ENCODE measurements at places on chromosomes 1 and 21.
A peak's percentile ranks its signal among the peaks of the same experiment; 100 is the strongest.

DNA sequence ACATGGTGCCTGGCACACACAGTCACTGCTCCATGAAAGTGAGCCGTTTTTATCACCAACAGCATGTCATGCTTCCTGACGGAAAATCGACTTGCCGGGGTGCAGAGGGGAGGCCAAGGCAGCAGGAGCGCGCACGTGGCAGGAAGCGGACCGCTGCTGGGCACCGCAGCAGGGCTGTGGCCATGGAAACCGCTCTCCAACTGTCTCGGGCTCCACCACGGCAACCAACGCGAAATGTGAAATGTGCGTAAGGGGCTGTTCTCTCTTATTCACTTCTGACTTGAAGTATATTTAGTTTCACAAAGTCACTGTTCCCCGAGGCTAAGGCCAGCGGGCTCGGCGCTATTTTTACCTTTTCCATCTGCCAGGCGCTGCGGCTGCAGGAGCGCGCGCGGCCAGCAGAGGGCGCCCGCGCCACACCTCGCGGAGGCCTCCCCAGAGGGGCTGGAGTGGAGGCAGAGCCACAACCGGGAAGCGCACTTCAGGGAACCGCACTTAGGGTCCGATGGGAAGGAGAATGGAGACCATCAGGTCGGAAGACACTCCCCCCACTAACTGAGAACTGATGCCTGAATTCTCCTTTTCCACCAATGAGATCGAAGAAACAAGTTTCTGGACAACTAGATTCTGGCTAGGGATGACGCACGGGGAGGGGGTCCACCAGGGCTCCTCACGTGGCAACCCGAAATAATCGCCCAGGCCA is 19.7 kb downstream of the RCC2 start:
- DNase-seq: peak; percentile 52

DNA sequence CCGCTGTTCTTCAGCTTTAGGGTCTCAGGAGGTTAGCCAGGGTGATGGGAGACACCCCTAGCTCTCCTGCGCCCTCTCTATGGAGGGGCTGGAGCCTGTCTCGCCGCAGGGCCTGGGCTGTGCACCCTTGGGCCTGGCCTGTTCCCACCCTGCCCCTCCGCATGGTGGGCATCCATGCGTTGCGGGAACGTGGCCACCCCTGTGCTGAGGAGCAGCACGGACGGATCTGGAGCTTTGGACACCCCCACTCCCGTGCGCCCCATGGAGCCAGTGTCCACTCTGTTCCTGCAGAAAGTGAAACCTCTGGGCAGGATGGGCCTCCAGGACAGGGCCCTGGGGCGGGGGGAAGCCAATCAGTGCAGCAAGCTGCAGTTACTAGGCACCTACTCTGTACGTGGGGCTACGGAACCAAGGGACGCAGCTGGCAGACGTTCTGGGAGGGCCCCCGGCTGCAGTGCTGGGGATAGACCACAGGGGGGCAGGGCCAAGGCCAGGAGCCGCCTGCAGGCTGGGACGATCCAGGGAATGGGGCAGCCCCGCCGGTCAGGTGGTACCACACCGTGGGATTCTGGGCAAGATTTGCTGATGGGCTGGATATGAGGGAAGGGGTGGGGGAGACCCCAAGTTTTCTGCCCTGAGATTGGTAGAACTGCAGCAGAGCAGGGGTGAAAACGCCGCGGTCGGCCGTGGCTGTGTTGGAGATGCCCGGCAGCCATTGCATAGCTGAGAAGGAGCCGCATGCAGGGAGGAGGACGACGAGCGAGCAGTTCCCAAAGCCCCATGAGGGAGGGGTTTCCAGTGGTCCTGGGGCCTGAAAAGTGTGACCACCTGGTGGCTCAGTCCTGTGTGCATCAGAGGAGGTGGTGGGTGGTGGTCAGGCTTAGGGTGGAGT is 43.3 kb downstream of the TP73 start:
- no peak for DNase-seq

GRCh38 chr1:31708324-31708723 is 4.5 kb upstream of the COL16A1 start:
- no peak for DNase-seq

DNA sequence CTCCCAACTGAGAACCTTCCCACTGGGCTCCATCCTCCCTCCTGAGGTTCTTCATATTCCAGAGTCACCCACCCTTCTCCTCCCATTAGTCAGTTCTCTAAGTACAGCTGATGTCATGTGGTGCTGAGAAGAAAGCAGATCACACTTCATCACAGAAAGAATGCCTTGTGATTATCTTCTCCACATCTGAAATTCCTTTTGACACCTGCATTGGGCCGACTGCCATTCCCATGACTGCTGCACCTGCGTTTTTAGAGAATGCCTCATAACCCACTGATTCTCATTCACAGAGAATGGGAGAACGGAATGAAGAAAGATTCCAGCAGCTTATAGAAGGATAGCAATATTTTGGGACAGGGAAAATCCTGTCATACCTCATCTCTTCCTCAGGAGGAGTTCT is 14.3 kb downstream of the LEPR start:
- no peak for DNase-seq

DNA sequence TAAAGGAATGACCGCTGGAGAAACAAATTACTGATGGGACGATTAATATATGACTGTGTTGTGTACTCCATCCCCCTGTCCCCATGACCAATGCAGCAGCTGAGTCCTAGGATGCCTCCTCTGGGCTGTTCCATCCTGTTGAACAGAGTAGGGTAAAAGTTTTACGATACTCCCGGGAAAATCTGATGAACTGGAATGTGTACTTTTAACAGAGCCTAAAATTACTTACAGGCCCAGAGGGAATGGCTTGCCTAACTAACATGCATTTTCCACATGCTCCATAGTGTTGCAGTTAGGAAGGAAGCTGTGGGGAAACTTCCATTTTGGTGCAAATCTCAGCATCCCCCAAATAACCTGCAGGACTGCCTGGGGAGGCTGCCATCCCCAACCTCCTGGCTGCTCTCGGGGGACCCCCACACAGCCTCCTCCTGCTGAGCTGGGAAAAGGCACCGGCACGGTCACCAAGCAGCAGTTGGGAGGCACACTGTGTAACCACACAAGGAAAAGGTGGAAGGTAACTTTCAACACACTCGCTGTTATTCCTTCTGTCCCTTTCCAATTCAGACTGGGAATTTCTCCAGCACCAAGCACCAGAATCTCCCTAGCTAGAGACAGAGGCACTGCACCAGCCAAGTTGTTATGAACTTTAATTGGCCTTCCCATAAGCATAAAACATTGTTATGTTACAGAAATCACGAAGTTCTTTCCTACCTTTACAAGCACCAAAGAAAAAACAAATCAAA is 97.2 kb downstream of the BCAR3 start:
- DNase-seq: no peak

DNA sequence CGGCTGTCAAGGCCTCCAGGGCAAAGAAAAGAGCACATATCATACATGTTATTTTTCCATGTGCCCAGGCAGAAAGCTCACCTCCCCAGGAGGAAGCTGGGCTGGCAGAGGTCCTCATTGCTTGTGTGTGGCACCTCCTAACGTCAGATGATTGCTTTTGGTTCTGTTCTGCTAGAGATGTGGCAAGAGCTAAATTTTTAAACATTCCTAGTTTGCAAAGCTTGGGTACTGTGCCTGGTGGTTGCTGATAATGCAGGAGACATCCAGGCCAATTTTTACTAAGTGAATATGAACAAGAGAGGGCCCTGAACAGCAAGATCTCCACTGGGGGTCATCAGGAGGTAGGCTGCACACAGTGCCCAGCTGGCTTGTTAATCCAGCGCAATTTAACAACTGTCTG is 93.9 kb downstream of the TBX19 start:
- no peak for DNase-seq

- DNase-seq: no peak
Observed at GRCh38 chr1:179637211-179637860, 45.7 kb downstream of the TDRD5 start.

DNA sequence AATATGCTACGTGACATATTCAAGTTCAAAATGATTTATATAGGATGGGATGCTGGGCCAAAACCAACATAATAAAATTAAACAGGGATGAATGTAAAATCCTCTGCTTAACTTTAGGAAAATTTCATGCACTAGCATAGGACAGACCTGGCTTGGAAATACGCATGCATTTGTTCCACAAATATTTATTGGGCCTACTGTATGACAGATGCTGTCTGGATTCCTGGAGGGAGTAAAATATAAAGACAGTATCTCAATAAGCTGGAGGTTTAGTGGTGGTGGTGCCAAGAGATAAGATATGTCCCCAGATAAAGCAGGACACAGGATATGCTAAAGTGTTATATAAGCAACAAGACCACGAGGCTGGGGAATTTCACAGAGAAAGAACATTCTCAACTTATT is 15.1 kb downstream of the RCSD1 start:
- DNase-seq: no peak

DNA sequence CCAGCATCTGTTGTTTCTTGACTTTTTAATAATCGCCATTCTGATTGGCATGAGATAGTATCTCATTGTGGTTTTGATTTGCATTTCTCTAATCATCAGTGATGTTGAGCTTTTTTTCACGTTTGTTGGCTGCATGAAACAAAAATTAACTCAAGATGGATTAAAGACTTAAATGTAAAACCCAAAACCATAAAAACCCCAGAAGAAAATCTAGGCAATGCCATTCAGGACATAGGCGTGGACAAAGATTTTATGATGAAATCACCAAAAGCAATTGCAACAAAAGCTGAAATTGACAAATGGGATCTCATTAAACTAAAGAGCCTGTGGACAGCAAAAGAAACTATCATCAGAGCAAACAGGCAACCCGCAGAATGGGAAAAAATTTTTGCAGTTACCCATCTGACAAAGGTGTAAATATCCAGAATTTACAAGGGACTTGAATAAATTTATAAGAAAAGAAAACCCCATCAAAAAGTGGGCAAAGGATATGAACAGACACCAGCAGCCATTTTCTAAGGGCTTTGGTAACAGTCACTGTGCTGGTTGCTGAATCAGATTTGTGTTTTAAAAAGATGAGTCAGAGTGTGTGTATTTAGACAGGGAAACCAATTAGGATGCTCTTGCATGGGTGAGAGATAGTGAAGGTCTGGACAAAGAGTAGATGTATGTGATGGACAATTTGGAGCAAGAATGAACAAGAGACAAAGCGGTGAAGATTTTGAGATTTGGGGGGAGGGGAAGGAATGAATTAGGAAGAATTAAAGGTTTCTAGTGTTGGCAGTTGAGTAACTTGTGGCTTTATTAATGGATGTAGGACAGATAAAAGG is 110.7 kb downstream of the RYR2 start:
- no peak for DNase-seq

DNA sequence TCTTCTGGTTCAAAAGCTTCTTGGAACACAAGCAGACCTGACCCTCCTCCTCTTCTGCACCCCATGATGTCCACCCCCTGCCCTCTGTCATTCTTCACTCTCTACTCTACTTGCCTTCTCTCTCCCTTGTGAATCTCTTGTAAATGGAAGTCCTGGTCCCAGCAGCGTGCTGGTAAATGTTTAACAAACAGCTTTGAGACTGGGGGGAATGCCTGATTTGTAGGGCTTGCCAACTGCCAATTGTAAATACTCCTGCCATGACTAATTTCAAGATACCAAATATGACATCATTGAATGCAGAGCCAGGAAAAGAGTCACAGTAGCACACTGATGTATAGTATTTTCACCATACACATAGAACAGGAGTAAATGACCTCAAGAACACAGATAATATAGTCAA is 40.9 kb upstream of the LRRN2 start:
- DNase-seq: no peak

- no peak for DNase-seq
Observed at GRCh38 chr1:94004924-94005323, 95.7 kb upstream of the GCLM start.

GRCh38 chr1:116777831-116778830 is 23.9 kb downstream of the CD2 start:
- no peak for DNase-seq

- DNase-seq: no peak
Observed at GRCh38 chr1:27005648-27006496, 6.8 kb downstream of the TENT5B start.

DNA sequence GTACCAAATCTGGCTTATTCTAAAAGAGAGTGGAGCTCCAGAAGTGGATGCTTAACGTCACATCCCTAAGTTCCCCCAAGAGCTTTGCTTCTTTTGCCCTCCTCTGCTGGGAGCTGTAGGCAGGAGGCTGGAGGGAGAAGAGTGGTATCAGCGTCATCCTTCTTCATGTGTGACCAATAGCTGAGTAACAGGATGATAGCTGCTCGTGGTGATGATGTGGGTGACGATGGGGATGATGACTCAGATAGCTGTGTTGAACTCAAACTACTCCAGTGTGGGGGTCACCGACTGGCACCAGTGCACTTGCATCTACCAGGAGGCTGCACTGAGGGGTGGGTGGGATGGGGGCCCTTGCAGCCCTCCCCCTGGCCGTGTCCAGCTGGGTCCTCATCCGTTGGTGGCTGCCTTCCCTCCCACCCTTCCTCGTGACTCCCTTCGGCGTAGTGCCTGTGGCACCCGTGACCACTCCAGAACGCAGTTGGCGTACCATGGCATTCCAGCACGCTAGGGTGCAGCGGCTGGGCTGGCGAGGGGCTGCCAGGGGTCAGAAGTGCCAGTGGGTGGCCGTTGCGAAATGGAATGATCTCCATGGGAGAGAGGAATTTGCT is 1.1 kb downstream of the IGFN1 start:
- DNase-seq: no peak

DNA sequence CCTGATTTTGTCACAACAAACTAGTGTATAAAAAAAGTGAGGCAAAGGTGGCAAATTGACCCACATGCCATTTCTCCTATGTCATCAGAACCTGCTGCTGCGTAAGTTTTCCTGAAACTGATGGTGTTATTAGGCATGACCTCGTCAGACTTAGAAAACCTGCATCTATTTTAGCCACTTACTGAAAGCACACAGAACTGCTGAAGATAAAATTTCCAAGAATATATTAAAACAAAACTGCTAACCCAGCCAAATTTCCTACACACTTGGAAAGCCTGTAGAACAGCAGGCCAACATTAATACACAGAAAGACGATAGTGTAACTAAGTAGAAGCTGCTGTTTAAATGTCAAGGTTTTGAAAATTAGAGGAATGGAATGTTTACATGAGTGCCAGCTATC is 674.5 kb upstream of the CXADR start:
- no peak for DNase-seq

- DNase-seq: no peak
Observed at GRCh38 chr1:24104854-24105253, 7.1 kb downstream of the MYOM3 start.

GRCh38 chr1:32503153-32503552 is 36.1 kb upstream of the ZBTB8A start:
- no peak for DNase-seq

DNA sequence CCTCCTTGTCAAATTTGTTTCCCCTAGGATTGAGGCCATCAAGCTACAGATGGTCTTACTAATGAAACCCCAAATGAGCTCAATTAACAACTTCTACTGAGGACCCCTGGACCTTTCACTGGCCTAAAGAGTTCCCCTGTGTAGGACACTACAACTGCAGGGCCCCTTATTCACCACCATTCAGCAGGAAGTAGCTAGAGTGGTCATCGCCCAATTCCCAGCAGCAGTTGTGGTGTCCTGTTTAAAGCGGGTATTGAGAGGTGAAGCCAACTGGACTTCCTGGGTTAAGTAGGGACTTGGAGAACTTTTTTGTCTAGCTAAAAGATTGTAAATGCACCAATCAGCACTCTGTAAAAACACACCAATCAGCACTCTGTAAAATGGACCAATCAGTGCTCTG is 1466.9 kb downstream of the KCNT2 start:
- no peak for DNase-seq

GRCh38 chr1:60891765-60892164 is 190.6 kb upstream of the NFIA start:
- DNase-seq: no peak

Data from CD4-positive, alpha-beta T cell treated with Interleukin-6 at 100 ng/mL for 8 hours (primary cell).